Fibroblast of upper back skin (primary cell): ENCODE measurements at places on chromosomes 1 and 21.

DNA sequence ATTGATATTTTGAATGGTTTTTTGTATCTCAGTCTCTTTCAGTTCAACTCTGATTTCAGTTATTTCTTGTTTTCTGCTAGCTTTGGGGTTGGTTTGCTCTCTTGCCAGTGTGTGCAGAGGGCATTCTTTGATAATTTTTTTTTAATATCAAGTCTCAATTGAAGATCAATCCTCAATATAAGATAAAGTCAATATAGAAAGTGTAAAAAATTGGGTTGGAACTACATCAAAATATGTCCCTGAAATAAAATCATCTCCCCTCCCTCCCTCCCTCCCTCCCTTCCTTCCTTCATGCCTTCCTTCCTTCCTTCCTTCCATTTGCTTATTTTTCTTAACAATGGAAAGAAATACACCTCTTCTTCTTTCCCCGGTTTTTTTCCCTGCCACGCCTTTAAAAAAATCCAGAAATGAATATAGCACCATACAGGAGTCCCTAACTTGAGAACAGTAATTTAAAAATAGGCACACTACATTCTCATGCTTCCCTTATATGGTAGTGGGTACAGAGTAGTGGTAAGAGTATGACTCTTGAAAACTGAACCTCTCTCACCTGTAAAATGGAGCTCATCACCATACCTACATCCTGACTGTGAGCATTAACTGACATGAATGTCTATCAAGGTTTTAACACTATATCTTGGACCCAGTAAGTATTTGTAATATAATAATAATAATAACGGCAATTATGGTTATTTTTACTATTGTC, 221.9 kb downstream of the GIPC2 start:
- no peak for DNase-seq

DNA sequence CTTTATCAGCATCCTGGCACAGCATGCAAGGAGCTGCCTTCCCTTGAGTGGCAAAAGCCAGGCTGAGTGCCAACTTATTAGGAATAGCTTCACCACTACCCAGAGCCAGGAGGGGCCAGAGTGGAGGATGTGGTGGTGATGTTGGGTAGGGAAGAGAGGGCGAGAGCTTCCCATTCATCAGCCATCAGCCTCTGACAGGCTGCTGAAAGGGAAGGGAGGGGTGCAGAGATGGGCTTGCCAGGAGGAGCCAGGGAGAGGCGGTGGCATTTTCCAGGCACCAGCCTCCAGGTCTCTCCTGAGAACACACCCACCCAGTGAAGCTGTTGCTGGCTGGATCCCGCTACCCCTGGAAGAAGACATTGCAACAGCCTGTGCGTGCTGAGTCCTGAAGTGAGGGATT, 168.5 kb downstream of the ACTL8 start:
- DNase-seq: no peak

- DNase-seq: no peak
These were observed 26.9 kb upstream of the LRRC3 start for GRCh38 chr21:44428281-44428960.

GRCh38 chr1:147204080-147204479, 21.1 kb downstream of the FMO5 start:
- no peak for DNase-seq

DNA sequence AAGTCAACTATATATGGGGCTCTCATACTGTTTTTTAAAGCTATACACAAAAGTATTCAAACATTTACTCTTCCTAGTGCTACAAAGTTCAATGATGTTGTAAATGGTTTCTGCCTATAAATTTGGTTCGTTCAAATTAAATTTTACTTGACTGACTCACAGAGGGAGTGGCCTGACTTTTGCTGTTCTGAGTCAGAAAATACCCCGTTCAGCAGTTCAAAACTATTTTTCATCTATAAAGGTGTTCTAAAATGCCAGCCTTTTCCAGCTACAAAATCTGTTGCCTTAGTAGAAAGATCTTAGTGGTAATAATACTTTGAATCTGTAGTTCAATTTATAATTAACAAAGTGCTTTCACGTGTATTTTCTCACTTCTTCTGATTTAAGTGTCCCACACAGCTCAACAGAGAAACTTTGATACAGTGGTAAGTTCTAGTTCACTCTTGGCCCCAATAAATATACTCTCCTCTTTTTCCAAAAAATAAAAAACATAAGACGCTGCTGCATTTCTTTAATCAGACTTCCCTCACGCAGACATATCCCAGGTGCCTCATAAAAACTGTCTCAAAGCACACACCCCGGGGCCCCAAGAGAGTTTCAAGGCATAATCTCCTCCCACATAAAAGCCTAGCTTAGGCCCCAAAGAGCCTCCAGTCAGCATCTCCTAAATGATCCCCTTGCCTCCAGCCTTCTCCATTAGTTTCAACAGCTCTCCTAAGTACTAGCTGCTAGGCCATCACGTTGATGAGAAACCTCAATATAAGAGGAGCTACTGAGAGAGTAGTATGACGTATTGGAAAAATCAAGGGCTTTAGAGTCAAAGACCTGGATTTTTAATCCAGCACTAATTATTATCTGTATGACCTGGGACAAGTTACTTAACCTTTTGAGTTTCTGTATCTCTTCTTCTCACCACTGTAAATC, 3.2 kb downstream of the PTP4A2 start:
- DNase-seq: peak; percentile 55

- DNase-seq: no peak
These were observed 22.5 kb downstream of the ASTN1 start for GRCh38 chr1:177142010-177142409.

GRCh38 chr1:210363119-210363518, 34.4 kb downstream of the HHAT start:
- no peak for DNase-seq

DNA sequence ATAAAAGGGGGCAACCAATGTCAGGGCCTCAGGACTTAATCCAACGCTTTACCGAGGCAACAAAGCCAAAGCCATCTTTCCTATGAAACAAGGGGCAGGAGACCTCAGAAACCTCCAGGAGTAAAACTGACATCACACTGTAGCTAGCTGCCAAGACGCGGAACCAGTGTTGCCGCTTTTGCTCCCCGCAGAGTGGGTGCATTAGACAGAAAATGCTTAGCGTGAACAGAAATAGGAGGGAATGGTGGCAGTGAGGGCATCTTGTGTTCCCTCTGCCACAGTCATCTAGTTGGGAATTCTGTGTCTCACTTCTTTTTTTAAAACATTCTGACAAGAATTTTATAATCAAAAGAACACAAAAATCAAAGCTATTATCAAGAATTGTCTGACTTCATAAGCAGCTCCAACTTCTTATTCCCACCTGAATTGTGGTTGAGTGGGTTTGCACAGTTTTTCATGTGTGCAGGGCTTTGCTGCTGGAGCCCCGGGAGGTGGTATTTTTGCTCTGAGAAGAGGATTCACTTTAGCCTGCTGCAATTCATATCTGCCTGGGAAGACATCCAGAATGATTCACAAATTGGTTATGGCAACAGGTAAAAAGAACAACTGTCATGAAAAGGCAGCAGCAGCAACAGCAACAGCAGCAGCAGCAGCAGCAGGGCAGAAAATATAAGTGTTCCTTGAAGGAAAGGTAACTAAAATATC, 82.2 kb upstream of the DIRAS3 start:
- DNase-seq: peak; percentile 82

GRCh38 chr1:85116856-85117255, 68.6 kb upstream of the MCOLN3 start:
- no peak for DNase-seq

GRCh38 chr1:156945881-156946661, 25.6 kb downstream of the LRRC71 start:
- DNase-seq: no peak

- DNase-seq: no peak
These were observed 147.8 kb upstream of the POGK start for GRCh38 chr1:166691476-166691875.

GRCh38 chr1:175792136-175792535, 48.7 kb upstream of the TNR start:
- DNase-seq: no peak

GRCh38 chr1:87030740-87031690, 116.6 kb downstream of the HS2ST1 start:
- DNase-seq: no peak

GRCh38 chr21:34004013-34004938, 69.1 kb upstream of the MRPS6 start:
- no peak for DNase-seq

DNA sequence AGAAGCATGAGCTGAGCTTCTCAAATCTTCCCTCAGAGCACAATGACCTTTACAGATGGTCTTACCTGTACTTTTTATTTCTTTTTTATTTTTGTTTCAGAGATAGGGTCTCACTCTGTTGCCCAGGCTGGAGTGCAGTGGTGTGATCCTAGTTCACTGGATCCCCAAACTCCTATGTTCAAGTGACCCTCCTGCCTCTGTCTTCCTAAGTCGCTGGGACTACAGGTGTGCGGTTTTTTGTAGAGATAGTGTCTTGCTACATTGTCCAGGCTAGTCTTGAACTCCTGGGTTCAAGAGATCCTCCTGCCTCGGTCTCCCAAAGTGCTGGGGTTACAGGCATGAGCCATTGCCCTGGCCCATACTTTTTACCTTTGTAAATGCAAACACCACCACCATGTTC, 56.0 kb upstream of the LPGAT1 start:
- DNase-seq: no peak

DNA sequence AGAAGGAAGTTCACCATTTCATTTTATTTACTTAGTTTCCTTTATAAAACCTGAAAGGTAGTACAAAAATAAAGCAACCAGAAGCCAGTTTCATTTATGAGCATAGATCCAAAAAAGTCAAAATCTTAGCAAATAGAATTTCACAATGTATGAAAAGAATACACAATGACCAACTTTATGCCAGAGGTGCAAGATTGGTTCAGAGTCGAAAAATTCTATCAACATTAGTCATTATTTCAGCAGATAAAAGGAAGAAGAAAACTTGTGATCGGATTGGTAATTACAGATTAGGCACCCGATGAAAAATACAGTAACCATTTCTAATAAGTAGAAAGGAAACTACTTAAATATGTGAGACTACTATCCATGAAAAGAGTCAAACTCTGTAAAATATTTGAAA, 89.1 kb downstream of the ITSN1 start:
- DNase-seq: no peak

GRCh38 chr1:32636914-32637645, 13.3 kb downstream of the ZBTB8OS start:
- no peak for DNase-seq

DNA sequence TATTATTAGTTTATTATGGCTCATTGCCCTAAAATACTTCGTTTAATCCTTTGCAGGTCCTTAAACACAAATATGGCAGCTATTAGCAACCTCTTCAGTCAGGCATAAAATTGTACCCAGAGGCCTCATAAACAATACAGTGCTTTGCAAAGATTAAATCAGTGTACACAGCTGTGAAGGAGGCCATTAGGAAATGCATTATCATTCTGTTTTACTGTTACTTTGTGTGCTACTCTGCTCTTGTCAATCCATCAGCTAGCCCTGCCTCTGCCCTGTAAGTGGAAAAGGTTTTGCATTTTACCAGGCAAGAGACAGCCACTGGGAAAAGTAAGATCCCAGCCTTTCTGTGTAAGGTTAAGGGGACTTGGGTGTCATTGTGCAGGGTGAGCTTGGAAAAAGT, 415.7 kb upstream of the DAB1 start:
- no peak for DNase-seq

DNA sequence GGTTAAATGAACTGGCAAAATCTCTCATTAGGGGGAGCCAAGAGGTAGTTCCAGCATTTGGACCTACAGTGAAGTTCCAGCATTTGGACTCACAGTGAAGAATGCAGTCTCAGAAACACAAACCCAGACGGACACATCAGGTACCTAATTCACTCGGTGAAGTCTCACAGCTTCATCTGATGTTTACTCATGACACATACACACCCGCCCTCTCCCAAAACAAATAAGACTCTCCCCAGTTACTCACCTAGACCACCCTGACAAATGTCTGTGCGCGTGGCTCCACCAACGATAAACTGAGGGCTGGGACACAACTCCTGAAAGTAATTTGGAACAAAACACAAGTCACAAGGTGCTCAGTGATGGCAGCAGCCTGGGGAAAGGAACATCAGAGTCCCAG, 11.4 kb downstream of the CAPN8 start:
- DNase-seq: no peak

DNA sequence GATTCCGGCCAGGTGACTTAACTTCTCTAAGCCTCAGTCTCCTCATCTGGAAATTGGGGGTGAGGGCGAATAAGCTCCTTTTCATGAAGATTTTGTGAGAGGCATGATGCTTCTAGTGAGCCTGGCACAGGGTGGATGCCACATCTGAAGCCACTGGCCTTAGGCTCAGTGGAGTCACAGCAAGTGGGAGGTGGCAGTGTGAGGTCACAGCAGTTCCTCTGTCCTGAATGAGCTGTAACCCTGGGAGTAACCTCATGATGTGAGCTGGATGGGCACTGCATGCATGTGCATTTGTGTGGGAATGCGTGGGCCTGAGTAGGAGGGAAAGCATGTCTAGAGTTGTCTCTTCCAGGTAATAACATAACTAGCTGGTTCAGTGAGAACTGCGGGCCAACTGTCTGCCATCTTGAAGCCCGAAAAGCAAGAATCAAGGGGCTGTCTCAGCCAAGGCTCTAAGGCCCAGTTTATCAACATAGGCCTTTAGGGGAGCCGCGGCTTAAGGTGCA, 27.0 kb upstream of the HTR1D start:
- no peak for DNase-seq

- no peak for DNase-seq
These were observed 153.2 kb upstream of the C1orf174 start for GRCh38 chr1:4053160-4053748.

GRCh38 chr1:182616130-182617013, 12.2 kb upstream of the RGS16 start:
- peak; percentile 95 for DNase-seq

DNA sequence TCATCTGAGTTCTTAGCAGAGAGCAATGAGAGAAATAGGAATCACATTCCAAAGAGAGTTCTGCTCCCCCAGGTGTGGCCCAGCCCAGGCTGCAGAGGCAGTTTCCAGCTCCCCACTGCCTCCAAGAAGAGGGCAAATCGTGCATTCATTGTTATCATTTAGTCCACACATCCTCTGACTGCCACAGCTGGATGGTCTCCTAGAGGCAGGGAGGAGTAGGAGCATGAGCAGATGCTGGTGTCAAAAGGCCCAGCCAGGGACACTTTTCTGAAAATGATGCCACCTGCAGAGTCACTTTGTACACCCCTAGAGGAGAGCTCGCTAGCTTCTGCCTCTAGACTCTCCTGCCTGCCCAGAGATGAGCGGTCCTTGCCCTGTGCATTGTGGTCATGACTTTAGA, 33.6 kb upstream of the GNPAT start:
- no peak for DNase-seq

DNA sequence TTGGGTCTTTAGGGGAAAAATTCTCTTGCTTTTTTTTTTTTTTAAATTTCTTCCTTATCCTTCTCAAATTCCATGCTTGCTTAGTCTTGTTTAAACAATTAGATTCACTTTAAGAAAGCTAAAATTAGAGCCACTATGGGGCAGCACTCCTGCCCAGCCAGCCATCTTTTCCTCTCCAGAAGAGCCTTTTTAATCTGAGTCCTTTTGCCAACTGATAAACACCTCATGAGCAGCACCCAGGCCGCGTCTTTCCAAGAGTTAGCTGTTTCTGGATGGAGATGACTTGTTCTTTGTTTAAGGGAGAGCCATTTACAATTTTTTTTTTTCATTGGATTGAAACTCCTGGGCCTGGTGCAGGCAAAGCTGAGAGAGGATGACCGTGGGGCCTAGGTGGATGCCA, 53.3 kb upstream of the TSPAN2 start:
- peak; percentile 38 for DNase-seq

GRCh38 chr1:78224246-78224785, 178.6 kb downstream of the GIPC2 start:
- DNase-seq: no peak

GRCh38 chr1:100746542-100746932, 27.0 kb downstream of the VCAM1 start:
- no peak for DNase-seq

- DNase-seq: peak; percentile 74
These were observed 55.8 kb downstream of the YARS1 start for GRCh38 chr1:32761253-32761877.

- DNase-seq: peak; percentile 55
These were observed 16.7 kb upstream of the DISP1 start for GRCh38 chr1:222798116-222798515.
